DMS 273 treated with DMSO at 0.1 percent for 48 hours (cell line): ENCODE measurements at places on chromosomes 12 and 14.

- no peak for DNase-seq
Measured at GRCh38 chr14:88170333-88170732, 152.7 kb downstream of the KCNK10 start.

- no peak for DNase-seq
Measured at GRCh38 chr14:88516861-88517357, 37.9 kb downstream of the PTPN21 start.

GRCh38 chr12:15688202-15688736 lies 100.9 kb downstream of the EPS8 start:
- DNase-seq, result no peak

GRCh38 chr14:54568821-54569595 lies 2.1 kb downstream of the SAMD4A start:
- DNase-seq, result no peak

GRCh38 chr12:109110988-109111495 lies 5.3 kb upstream of the ACACB start:
- DNase-seq, result no peak
